Left cardiac atrium (tissue), 4 donors: ENCODE measurements at places on chromosomes 7 and 10. TPM values are rescaled to one million over a fixed set of nuclear protein-coding genes. Genes with fewer than 3 reads are reported as not detected.

NEUROG3 gene
- 0.27 TPM for total RNA-seq

TRIM50 gene
- 0.56 TPM for total RNA-seq

OGDHL gene
- 3.4 TPM for total RNA-seq

GLRX3 gene
- total RNA-seq: 67.1 TPM

GPAM gene
- 137 TPM for total RNA-seq

NEURL1 gene
- 0.12 TPM for total RNA-seq

DNA sequence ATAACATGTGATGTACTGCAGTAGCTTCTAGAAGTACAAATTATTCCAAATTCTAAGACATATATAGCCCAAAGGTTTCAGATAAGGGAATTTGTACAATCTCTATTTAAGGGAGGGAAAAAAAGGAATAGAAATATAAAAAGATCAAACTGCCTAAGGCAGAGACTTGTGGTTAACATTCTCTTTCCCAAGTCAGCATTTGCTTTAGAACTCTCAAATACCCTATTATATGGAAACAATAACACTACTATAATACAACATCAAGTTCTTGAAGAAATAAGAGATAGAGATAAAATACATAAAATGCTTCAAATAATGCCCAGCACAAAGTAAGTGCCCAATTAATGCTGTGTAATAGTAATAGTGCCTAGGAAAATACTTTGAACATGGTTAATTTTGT, 123.1 kb downstream of the CRPPA start:
- no peak for DNase-seq

GRCh38 chr7:5598261-5598761, 174.7 kb upstream of the TNRC18 start:
- no peak for DNase-seq

DNA sequence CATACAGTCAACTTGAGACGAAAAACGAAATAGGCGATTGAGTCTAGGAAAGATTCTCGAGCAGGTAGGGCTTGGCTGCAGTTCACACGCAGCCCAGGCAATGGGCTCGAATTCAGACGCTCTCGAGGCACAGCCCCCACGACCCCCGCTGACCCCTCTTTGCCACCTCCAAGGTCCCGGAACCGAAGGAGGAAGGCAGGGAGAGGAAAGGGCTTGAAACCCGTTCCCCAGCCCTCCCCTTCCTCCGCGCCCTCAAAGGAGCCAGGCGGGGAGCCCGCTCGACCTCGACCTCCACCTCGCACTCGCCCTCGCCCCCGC, 441 bp downstream of the CCDC186 start:
- no peak for DNase-seq

DNA sequence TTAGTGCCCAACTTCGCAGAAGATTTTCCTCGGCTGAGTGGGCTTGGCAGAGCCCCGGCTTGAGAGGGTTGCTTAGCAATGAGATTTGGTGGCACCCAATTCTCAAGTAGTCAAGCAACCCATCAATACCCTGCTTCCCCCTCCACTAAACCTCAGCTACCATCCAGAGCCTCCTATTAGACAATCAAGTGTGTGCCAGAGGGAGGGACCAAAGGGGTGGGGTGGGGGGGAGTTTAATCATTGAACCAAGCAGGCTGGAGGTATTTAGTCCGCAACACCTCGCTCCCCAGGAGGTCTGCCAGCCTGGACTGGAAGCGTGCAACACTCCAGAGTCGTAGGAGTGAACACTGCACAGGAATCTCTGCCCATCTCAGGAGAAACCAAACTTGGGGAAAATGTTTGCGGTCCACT, at the start of gene HKDC1:
Gene HKDC1, plus strand, starts transcription at position 292 of the 411 bp plus-strand sequence. Its CDS starts 104 bp downstream, at position 396.
- DNase-seq: no peak

- DNase-seq: no peak
Measured at GRCh38 chr10:118799777-118800176, 45.0 kb upstream of the CACUL1 start.

GRCh38 chr7:37198906-37199485, 249.7 kb downstream of the ELMO1 start:
- DNase-seq: peak; percentile 86

- DNase-seq: no peak
Measured at GRCh38 chr7:27103489-27104226, 1.2 kb upstream of the HOXA2 start.

DNA sequence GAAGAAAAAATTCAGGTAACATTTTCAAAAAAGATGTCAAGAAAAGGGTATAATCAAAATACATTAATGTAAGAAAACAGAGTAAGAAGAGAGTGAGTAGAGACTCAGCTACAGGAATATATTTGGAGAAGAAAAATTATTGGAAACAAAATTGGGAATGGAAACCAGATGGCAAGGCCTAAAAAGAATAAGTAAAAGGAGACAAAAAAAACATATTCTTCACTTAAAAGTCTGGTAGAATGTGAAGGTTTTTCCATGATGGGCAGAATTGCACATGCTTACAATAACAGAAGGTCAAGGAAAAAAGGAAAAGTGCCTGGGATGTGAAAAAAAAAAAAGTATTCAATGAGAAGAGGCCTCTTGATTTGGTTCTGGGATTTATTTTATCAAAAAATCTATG, 1061.8 kb upstream of the LRRTM3 start:
- DNase-seq: no peak

DNA sequence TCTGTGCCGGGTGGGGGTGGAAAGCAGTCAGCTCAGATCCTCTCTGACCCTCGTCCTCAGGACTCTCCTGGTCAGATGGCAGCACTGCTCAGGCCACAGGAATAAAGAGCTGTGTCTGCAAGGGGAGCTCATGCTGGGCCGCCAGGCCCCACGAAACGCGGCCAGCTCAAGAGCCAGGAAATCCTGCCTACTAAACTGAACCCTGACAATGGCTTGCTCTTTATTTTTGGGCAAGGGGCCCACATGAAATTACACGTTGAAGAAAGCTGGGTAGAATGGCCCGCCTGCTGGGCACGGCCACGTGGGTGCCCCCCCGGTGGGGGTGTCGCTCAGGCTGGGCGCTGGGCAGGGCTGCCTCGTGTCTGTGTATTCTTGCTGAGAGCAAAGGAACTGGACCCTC, 103.0 kb downstream of the ITIH5 start:
- DNase-seq: no peak

DNA sequence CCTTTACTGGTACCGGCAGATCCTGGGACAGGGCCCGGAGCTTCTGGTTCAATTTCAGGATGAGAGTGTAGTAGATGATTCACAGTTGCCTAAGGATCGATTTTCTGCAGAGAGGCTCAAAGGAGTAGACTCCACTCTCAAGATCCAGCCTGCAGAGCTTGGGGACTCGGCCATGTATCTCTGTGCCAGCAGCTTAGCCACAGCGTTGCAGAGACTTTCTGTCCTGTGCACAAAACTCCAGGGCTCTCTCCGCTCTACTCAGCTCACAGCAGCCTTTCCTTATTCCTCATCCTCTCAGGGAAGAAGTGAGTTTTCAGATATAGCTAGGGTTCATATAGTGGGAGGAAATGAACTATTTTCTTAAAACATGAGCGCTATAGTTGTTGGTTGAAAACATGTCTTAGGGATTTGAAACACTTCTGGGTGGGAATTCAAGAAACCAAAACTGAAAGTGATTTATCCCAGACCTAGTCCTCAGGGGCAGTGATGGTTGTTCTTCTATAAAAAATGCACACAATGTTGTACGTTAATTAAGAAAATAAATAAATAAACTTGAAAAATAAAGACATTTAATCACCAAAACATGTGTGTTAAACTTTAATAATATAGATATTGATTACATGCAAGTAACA, 150.2 kb upstream of the PRSS58 start:
- DNase-seq: no peak

DNA sequence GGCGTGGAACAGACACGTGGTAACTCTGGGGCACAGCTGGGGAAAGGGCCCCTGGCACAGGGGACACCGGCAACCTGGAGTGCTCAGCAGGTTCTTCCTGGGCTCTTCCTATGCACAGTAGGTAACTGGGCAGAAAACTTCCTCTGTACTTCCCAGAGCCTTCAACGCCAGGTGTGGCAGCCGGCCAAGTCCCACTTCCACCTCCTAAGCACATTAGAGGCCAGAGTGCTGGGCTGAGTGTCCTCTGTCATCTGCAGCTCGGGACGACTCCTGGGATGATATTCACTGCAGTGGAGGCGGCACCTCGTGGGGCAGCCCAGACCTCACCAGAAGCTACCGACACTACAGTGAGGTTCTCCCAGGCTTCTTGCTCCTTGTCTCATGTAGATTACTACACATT, 114.5 kb downstream of the LARP4B start:
- no peak for DNase-seq

DNA sequence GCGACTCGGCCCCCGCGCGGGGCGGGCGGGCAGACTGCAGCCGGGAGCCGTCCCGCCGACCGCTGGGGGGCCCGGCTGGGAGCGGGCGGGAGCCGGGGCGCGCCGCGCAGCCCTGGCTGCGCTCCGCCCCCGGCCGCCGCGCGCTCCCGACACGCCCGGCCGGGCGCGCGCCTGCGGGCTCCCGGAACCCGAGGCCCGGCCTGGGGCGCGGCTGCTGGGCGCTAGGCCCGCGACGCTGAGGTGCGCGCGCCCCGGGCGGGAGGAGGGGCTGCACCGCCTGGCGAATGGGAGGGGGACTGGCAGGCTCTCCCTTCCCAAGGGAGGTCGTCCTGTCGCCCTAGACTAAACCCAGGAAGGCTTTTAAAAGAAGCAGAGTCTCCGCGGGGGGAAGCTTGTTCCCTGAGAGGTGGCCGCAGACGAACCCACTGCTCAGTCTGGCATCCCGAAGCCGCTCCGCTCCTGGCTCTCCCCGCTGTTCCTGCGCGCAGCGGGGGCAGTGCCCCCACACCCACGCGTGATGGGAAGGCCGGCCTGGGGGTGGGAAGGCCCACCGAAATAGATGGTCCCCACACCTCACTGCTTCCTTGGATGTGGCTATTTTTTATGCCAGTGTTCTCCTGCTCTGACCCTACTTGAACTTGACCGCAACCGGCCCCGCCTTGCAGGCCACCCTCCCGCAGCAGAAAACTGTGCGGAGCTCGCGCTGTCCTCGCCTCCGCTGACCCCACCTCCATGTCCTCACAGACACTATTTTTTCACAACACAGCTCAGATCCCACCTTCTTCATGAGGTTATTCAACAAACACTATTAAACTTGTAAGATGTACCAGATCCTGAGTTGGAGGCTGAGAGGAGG, at the start of gene VOPP1:
Gene VOPP1, minus strand, starts transcription at position 125 of the 856 bp plus-strand sequence. CDS start 178 bp downstream, outside the sequence.
- peak; percentile 72 for DNase-seq

DNA sequence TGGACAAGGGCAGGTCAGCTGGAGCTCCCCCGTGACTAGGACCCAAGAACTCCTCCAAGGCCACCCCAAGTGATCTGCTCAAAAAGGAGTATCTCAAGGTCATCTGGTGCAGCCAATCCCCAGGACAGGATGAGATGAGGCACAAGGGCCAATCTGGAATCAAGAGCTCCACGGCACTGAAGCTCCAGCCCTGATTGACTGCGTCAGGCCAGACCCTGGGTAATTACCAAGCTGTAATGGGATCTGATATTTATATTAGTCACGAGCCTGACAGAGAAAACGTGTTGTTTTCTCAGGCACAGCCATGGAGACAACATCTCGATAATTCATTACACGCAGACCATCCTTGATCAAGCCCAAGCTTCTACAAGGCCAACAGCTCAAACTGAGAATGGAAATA, 4.2 kb downstream of the KCNMA1 start:
- DNase-seq: no peak

DNA sequence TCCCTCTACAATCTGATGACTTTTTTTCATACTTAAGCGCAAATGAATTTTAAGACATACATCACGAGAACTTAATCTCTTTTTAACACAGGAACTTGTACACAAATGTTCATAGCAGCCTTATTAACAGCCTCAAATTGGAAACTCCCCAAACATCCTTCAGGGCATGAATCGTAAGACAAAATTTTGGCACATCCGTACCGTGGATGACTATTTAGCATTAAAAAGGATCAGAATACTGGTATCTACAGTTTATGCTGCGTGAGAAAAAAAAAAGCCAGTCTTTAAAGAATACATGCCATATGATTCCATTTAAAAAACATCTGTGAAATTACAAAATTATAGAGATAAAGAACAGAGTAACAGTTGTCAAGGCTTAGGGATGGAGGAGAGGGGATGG, 46.8 kb downstream of the PDE1C start:
- DNase-seq: no peak

GRCh38 chr7:77444123-77444522, 28.0 kb upstream of the GSAP start:
- DNase-seq: no peak

GRCh38 chr7:116211006-116211912, 920 bp downstream of the TES start:
- DNase-seq: peak; percentile 76

- DNase-seq: peak; percentile 82
Measured at GRCh38 chr7:4882169-4883032, 1.1 kb downstream of the RADIL start.

DNA sequence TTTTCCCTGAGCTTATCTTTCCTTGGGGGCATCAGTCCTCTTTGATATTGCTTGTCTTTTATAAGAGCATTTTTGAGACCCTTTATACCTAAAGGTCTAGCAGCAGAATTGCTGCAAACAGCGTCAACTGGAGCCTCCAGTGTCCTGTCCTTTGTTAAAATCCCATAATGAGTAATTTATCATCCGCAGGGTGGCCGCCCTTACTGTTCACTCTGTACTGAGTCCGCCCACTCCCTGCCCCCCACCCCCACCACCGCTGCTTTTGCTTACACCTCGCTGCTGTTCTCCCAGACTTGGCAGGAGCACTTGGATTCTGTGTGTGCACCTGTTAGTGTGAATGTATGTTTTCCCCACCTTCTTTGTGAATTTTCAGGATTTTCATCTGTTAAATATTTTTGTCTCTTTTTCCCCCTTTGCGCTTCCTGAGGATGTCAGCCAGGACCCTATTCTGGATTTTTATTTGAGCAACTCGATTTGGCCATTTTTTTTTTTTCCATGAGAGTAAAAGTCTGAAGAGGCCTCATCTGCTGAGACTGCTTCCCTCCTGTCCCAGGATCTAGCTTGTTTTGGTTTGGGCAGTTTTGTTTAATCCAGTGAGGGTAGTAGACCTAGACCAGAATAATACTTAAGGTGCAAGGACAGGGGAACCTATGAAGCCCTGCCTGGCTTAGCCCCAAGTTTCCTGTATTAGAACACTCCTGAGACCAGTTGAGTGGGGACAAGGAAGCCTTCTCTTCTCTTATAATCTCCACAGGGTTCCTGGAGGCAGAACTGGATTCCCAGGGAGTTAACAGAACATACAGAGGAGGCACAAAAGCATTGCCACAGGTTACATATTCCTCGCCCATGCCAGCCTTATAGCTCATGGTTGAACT, 8.2 kb downstream of the AGFG2 start:
- no peak for DNase-seq

- DNase-seq: no peak
Measured at GRCh38 chr10:12097791-12098190, 29.0 kb downstream of the DHTKD1 start.

GRCh38 chr7:4841007-4841784, 20.6 kb downstream of the PAPOLB start:
- DNase-seq: no peak

DNA sequence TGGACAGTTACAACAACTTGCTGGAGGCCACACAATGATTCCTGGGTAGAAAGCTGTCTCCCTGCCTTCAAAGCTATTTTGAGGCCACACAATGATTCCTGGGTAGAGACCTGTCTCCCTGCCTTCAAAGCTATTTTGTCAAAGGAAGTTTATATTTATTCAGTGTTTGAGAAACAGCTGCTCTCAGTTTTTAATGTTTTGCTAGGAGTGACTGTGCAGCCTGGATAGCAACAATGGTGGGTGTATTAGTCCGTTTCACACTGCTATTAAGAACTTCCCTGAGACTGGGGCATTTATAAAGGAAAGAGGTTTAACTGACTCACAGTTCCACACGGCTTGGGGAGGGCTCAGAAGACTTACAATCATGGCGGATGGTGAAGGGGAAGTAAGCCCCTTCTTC, 3.9 kb upstream of the SGPL1 start:
- no peak for DNase-seq
